ENCODE measurements at places on chromosomes 13 and 19.

- peak; percentile 65 for DNase-seq
Measured at GRCh38 chr19:47305309-47305751, 4.3 kb upstream of the C5AR1 start.

DNA sequence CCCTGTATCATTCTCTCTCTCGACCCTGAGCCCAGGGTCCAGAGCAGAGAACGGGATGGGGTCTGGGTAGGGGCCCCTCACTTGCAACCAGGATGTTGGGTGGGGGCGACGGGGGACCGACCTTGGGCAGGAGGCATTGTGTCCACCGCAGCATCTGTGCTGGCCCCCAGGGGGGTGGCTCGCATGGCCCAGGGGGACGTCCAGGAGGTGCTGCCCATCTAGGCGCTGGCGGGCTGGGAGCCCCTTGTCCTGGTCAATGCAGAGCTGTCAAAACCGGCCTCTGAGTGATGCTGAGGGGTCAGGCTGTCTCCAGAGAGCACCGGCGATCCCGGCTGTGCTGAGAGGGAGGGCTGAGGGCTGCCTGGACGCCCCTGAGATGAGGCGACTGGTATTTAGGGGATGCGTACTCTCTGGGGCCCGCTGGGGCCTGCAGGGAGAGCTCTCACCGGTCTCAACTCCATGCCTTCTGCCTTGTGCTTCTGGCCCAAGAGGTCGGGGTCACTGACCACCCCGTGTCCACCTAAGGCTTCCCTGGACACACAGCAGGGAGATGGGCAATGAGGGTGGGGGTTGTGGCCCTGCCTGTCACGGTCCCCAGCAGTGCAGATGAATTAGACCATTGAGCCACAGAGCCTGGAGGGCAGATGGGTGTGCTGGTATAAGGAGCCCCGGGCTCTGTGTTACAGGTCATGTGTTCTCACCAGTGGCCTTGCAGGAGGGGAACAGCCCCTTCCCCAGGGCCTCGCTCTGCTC, 8.6 kb downstream of the RPS9 start:
- DNase-seq, result no peak

DNA sequence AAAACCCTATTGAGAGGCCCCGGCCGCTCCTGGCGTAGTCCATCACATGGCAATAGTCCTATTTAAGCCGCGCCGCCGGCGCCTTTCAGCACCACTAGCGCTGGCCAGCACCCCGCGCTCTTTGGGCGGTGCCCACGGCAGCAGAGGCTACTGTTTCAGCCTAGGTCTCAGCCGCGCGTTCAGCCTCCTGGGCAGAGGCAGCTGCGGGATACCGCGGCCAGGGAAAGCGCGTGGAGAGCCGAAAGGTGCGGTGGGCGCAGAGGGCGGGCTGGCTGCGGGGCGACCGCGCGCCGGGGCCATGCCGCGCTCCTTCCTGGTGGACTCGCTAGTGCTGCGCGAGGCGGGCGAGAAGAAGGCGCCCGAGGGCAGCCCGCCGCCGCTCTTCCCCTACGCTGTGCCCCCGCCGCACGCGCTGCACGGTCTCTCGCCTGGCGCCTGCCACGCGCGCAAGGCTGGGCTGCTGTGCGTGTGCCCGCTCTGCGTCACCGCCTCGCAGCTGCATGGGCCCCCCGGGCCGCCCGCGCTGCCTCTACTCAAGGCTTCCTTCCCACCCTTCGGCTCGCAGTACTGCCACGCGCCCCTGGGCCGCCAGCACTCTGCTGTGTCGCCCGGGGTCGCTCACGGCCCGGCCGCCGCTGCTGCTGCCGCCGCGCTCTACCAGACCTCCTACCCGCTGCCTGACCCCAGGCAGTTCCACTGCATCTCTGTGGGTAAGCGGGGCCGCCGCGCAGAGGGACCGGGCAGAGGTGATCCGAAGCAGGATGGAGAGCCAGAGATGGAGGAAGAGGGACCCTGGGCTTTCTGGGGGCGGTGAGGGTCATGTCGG, at the start of gene GSX1:
TSS of gene GSX1 (plus strand) at position 91 of the 826 bp plus-strand sequence. CDS start at position 299, 208 bp downstream.
- no peak for DNase-seq

GRCh38 chr13:48493066-48493765, 39.7 kb downstream of the RCBTB2 start:
- no peak for DNase-seq

DNA sequence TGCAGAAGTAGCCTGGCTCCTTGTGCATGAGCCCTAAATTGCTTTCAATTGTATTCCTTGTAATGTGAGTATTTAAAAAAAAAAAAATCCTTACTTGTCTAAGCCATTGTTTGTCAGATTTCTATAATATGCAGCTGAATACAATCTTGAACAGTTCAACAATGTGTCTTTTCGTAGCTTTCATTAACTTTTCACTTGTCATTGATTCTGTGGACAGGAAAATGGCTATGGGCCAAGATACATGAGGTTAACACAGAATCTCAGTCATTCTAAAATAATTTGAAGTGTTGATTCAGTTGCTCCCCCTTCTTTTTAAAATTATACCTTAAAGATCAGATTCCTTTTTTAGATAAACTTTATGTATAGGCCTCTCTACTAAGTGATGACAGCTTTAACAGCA, 395.8 kb upstream of the KLF12 start:
- no peak for DNase-seq

DNA sequence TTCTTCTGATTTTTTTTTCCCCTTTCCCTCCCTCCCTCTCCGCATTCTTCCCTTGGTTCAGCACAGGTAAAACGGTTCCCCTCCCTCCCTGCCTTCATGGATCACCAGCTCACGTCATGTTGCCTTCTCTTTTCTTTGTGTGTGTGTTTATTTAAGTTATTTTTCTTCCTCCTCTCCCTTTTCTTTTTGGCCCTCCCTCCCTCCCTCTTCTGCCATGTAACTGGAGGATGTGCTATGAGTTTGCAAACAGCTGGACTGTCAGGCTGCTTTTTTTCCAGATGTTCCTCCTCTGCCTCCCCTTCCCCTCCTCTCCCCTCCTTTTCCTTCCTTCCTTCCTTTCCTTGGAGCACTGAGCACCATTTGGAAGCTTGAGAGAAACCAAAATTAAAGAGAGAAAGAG, 2.0 kb downstream of the LENG9 start:
- DNase-seq, result no peak

GRCh38 chr13:97574926-97575325, 141.0 kb downstream of the RAP2A start:
- peak; percentile 85 for DNase-seq

GRCh38 chr19:12064590-12065538, at the start of gene ZNF844:
ZNF844 (plus strand) TSS chr19:12064731; CDS start chr19:12064874, 143 bp downstream.
- peak; percentile 96 for DNase-seq

- no peak for DNase-seq
Measured at GRCh38 chr13:28626266-28626665, 32.7 kb upstream of the POMP start.

- DNase-seq, result no peak
Measured at GRCh38 chr19:42172261-42172660, 40.0 kb upstream of the POU2F2 start.

DNA sequence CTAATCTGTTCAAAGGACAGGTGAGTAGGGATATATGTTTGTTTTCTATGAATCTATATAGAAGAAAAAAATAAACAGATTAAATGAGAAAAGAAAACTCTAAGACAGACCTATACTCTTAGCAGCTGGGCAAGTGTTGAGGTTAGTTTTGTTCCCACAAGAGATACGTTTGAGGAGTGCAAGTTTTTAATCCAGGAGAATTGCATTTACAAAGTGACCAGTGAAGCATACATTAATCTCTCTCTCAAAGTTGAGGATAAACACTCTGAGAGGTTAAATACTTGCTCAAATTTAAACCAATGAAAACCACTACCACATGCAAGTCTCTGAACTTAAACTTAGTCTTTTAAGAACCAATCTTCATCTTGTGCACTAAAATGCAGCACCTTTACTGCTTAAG, 930.5 kb upstream of the MIR17HG start:
- no peak for DNase-seq

DNA sequence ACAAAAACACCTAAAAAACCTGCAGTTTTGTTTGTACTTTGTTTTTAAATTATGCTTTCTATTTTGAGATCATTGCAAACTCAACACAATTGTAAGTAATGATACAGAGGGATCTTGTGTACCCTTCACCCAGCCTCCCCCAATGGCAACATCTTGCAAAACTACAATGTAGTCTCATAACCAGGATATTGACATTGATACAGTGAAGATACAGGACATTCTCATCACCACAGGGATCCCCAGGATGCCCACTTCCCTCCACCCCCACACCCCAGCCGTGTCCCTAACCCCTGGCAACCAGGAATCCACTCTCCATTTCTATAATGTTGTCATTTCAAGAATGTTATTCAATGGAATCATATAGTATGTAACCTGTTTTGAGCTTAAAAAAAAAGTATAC, 10.3 kb upstream of the C5AR2 start:
- DNase-seq, result no peak

DNA sequence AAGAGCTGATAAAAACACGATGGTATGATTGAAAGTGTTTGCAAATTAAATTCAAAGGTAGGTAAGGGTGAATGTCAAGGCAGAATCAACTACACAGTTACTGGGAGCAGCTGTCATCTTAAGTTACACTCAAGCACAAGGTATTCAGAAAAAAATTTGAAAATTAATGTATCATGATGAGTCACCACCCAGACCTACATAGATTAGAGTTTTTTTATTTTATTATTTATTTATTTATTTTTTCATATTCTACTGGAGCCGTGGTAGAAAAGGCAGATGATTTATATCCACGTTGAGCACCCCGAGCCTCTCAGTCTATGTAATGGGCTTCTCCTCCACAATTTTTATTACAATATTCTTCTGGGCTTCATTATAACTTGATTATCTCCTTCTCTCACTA, 728.9 kb upstream of the ARGLU1 start:
- DNase-seq, result no peak

GRCh38 chr19:3509566-3509989, 3.5 kb downstream of the FZR1 start:
- DNase-seq, result no peak

- no peak for DNase-seq
Measured at GRCh38 chr13:95335667-95336066, 34.4 kb upstream of the ABCC4 start.

DNA sequence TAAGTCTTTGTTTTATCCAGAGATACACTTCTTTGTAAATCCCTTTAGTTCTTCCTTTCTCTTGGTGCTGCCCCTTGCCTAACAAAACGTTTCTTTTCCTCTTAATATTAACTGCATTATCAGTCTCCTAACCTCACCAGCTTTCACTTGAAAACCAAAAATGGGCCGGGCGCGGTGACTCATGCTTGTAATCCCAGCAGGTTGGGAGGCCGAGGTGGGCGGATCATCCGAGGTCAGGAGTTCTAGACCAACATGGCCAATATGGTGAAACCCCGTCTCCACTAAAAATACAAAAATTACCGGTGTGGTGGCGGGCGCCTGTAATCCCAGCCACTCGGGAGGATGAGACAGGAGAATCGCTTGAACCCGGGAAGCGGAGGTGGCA, 329.8 kb upstream of the MIR17HG start:
- DNase-seq, result peak; percentile 66

- no peak for DNase-seq
Measured at GRCh38 chr19:49133621-49134454, 14.5 kb downstream of the PPFIA3 start.

GRCh38 chr13:96900986-96901385, 93.3 kb downstream of the OXGR1 start:
- DNase-seq, result no peak

- no peak for DNase-seq
Measured at GRCh38 chr19:3743486-3743885, 18.0 kb downstream of the APBA3 start.

DNA sequence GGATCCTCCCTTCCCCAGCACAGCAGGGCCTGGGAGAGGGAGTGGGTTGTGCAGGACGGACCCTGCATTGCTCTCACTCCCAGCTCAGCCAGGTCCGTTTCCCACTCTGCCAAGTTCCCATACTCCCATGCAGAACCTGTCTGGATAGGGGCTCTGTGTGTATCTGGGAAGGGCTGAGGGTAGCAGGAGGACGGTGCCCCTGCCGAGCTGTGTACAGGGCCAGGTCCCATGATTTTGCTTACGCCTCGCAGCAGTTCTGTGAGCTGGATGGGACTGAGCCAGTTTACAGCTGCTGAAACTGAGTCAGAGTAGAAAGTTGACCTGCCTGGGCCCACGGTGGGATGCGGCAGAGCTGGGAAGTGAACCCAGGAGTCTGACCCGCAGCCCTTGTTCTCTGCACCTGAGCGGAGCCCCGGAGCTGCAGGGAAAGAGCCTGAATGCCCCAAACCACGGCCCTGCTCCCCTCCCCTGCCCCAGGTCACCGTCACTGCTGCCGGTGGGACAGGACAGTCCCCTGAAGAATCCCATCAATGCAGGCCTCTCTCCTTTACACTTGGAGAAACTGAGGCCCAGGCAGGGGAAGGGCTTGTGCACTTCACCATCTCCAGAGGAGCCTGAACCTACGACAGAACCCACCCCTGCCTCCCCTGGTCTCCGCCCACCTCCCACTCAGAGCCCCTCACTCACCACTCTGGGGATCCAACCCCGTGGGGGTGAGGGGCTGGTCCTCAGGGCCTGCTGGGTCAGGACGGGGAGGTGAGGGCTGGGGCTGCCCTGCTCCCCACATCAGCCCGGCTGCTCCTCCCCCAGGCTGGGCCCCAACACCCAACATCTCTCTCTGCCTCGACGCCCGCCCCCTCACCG, 3.5 kb downstream of the LILRB5 start:
- DNase-seq, result no peak

- DNase-seq, result no peak
Measured at GRCh38 chr13:93305886-93306285, 79.3 kb downstream of the GPC6 start.

- DNase-seq, result no peak
Measured at GRCh38 chr13:85853161-85853894, 54.1 kb upstream of the SLITRK6 start.

- DNase-seq, result peak; percentile 35
Measured at GRCh38 chr19:6718741-6719539, 1.5 kb downstream of the C3 start.

DNA sequence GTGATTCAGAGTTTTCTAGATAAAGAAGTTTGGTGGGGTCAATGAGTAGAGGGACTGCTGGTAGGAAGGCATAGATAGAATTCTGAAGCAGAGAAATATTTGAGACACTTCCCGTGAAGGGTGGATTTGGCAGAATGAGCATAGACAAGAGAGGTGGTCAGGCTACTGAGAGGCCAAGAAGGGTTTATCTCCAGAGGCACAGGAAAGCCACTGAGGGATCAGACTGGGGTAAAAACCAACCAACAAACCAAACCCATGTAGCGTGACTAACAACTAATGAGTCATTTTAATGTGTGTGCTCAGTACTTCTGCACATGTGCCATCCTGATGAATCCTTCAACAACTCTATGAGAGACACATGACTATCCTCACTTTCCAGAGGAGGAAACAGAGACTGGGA, 60.0 kb upstream of the SERP2 start:
- no peak for DNase-seq

- no peak for DNase-seq
Measured at GRCh38 chr19:29568036-29569025, 37.8 kb upstream of the POP4 start.

DNA sequence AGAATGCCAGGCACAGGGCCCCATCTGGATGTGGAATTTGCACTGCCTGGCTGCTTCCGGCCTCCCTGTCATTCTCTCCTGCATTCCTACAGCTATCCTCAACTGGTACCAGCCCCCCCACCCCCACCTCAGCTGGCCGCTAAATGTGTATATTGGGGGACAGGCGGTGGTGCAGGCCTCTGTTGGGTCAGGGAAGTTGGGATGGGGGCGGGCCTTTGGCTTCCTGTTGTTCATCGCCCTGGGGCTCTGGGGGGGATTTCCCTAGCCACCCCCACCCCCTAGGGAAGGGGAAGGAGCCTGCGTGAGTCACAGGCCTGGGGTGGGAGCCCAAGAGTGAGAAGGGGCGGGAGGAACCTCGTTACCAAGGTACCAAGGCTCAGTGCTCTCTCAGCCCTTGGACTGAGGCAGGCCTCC, 10.6 kb downstream of the POU2F2 start:
- no peak for DNase-seq
